RPMI8226 (cell line): ENCODE measurements at places on chromosomes 7 and 10.

DNA sequence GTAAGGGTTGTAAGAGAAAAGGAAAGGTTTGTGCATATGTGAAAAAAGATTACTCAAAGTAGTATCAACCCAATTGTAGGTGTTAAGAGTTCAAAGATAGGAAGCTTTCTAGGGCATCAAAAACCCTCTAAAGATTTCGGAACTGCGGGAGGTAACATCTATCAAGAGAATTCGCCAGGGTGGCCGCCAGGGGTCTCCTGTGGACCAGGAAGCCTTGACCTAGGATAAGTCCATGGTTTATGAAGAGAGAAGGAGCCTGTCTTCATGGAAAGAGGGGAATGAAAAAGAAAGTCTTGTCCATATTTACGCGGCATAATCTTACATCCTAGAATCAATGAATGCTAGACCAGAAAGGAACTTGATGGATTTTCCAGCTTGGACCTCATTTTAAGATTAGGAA is 140.7 kb upstream of the CALCR start:
- DNase-seq = peak; percentile 58

DNA sequence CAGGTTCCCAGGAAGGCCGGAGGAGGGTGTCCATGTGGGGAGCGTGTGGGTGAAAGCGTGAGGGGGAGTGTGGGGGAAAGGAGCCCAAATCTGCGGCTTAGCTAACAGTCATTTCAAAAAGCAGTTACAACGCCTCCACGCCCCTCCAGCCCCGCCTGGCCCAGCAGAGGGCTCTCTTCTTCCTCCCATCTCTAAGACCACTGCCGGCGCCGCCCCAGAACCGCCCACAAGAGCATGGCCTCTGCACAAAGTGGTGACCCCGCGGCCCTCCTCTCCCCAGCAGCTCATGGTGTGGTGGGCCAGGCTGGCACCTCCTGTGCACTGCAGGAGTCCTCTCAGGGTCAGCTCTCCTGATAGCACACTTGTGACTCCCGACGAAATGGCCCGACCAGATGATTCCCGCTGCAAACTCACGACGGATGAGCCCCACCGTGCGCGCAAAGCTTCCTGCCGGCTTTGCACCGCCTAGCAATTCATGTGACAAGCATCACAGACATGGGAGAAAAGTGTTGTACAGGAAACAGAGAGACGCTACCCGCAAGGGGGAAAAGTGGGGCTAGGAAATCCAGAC is 12.4 kb upstream of the HUS1 start:
- peak; percentile 90 for DNase-seq

GRCh38 chr10:19576576-19576975 is 239.7 kb upstream of the PLXDC2 start:
- DNase-seq = no peak

DNA sequence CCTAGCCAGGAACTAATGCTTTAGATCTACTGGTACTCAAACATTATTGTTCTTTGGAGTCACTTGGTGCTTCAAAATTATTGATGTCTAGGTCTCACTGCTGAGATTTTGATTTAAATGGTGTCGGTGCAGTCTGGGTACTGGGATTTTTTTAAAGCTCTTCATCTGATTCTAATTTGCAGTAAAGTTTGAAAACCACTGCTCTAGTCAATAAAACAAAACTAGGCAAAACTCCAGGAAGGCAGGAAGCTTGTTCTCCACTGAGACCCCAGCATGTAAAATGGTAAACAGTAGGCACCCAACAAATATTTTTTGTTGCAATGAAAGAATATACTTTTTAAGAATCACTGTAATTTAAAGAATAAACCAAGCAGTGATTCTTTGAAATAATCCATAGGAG is 49.7 kb downstream of the ADD3 start:
- no peak for DNase-seq

DNA sequence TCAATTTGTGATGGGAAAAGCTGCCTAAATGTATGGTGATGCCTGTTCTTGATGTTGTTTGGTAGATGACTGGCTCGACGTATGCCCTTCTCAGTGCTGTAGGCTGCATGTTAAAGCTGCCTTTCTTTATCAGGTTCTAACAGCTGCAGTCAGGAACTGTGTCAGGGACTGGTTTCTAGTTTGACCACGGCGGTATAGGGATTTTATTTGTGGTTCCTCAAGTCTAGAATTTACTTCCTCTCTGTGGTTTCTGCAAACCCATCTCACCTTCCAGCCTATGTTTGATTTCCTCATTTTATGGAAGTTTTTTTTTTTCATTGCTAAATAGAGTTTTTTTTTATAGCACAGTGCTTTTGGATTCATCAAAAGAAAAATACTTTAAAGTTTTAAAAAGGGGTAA is 26.5 kb downstream of the LMTK2 start:
- DNase-seq = peak; percentile 86

DNA sequence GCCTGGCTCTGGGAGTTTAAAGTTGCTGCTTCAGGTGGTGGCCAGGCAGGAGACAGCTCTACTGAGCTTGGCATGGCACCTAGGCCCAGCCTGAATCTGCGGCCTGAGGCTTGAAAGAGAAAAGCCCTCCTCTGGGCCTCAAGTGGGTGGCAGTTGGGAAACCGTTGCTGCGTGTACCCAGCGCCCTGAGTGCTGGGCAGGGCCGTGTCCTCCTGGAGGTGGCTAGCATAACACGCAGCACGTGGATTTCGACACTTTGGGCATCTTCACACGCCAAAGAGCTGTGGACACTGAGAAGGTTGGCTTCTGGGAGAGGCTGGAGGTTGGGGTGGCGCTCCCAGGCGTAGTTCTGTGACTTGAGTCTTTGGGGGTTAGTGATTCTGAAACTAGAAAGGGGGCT is 2.5 kb downstream of the ZNF316 start:
- DNase-seq = no peak

DNA sequence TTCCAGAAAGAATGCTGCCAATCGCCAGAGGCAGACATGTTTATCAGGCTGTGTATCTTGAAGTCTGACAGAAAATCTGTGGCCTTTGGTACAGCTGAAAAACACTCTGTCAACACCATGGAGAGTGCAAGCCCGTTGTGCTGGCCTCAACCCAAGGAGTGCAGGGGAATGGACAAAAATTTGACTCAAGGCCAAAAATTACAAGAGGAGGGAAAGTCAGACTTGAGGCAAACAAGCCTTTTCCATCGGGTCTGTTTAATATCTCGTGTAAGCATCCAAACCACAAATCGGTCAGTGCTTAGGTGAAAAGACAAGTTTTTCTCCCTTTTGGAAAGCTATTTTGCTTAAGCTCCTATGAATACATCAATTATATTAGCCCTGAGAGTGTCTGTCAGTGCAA is 305.3 kb upstream of the NFE2L3 start:
- no peak for DNase-seq

DNA sequence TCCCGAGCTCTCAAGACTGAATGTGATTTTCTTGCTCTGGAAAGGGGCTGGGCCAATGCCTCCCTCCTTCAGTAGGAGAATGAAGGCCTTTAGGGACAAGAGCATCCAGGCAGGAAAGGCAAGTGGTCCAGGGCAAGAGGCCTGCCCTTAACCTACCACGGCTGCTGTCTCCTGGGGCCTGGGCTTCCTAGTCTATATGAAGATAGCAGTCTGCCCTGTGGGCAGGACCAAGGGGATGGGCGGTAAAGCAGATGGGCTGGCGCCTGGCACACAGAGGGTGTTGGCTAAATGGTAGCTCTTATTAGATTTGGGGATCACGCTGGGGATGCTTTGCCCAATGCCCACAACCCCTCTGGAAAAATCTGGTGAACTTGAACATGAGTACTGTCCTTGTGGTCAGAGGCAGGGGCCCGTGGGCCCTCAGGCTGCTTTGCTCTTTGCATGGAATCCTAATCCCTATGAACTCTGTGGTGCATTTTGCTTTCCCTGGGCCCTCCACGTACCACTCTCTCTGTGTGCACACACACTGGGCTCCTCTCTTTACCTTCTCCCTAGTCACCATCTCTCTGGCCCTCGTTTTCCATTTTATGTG is 20.3 kb downstream of the CHAT start:
- no peak for DNase-seq

GRCh38 chr10:121668314-121669027 is 70.2 kb upstream of the FGFR2 start:
- DNase-seq = no peak

DNA sequence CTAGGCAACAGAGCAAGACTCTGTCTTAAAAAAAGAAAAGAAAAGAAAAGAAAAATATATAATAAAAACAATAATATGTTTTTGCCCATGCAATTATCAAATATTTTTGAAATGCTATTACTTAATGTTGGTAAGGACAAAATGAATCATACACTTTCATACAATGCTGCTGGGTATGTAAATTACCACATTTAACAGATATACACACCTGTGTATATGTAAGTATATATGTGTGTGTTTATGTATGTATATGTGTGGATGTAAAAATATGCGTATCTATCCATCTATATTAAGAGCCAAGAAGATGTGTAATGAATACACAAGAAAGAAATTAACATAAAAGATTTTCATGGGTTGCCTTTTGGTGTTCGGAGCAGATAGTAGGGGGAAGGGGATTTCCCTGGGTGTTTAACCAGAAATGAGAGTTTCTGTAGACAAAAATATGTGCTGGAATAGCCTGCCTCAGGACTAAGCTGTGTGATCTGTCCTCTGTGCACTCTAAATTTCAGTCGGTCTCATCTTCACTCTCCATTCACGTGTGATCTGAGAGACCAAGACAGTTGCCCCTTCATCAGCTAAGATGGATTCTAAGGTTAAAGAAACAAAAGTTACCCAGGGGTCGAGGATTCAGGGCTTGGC is 61.2 kb downstream of the PRKCQ start:
- no peak for DNase-seq

DNA sequence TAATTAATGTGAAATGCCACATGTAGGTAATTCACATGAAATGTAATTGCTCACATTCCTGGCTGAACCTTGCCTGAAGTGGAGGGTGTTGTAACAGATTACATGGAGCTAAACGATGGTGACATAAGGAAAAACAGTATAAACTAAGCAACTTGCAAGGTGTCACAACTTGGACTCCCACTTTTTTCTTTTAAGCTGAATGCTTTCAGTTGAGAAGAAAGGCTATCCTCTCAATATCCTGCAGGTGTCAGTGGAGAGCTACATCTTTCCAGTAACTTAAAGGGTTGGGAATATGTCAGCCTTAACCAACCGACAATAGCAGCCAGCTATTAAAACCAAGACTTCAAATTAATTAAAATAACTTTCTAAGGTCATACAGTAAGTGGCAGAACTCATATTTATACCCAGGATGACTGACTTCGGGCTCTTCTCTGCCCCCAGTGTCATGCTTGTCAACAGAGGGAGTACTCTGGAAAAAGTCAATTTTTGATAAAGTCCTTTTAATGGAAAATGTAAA is 33.7 kb downstream of the NRBF2 start:
- peak; percentile 55 for DNase-seq

- DNase-seq = no peak
These were observed 32.4 kb downstream of the NKX2-3 start for GRCh38 chr10:99565166-99565565.

DNA sequence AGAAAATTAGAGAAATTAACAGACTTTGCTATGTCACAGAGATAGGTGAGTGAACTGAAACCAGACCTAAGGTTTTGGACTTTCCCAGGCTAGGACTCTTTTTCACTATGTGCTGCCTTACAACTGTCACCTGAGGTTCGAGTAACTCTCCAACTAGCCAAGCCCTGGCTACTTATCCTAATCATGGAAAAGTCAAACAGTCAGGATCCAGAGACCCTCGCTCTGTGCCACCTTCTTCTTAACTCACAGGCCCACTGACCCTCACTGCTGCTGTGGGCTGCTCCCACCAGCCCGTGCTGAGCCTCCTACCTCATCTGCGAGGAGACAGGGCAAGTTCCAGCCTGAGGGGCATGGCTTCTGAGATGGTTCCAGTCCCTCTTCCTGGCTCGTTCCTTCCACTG is 211.4 kb upstream of the KLF14 start:
- no peak for DNase-seq

- no peak for DNase-seq
These were observed 490.8 kb downstream of the TNS3 start for GRCh38 chr7:47091141-47091540.

DNA sequence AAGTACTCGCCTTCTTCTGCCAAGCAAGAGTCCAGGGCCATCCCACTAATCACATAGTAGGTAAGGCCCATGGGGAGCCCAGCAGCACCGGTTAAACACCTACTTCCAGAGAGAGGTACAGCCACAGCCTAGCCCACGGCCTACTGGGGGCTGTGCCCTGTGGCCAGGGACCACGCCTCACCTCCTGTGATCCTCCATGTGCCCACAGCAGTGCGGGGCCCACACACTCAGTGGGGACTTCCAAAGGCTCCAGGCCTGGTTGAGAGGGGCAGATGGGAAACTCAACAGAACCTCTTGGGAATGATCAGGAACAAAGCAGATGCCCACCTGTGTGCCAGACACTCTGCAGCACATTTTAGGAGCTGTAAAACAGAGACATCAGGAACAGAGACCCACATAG is 19.7 kb downstream of the AFAP1L2 start:
- DNase-seq = no peak

GRCh38 chr7:108395426-108395825 is 60.8 kb downstream of the NRCAM start:
- DNase-seq = no peak

DNA sequence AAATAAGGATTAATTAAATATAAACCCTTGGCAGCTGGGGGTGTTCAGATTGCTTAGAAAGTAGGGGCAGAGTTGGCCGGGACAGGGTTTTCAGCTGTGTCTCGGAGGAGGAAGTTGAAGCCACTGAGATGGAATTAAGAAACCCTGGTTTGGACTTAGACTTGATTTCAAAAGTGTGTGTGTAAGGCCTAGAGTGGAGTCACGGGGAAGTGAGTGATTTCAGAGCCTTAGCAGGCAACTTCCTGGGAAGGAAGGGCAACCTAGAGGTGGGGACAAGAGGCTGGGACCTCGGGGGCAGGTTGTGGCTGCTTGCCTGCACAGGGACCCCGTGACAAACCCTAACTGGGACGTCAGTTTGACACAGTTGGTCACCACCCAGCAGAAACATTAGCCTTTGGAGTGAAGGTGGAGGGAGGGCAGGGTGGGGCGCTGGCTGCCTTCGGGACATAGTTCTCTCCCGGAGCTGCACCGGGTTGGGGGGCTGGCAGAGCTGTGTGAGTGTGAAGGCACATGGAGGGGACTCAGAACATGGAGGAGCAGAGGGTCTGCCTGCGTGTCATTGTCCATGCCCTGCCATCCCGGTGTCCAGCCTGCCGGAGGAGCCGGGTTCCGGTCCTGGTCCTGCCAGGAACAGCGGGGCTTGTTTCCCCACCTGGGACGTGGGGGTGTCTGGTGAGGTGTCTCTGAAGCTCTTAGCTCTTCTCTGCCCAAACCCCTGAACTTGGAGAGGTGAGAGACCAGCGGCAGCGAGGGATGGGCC is 1.8 kb downstream of the BRI3 start:
- DNase-seq = no peak

- DNase-seq = no peak
These were observed 94.4 kb downstream of the GLRX3 start for GRCh38 chr10:130230611-130231010.

DNA sequence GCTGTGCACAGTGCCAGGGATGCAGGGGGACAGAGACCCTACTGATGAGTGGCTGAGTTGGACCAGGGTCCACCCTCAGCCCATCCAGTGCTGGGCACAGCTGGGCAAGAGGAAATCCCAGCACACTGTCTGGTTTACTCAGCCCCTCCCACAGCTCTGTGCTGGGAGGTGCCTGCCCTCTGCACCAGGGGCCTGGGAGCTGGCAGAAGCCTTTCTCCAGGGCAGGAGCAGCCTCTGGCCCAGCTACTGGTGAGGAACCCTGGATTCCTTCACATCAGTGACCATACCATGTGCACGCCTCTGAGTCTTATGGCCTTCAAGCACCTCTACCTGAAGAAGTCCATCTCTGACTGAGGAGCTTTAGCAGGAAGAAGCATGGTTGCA is 25.9 kb upstream of the C10orf71 start:
- no peak for DNase-seq

- no peak for DNase-seq
These were observed 108.9 kb upstream of the PDCD4 start for GRCh38 chr10:110762849-110763211.
